ENCODE measurements at places on chromosomes 3 and 15.

DNA sequence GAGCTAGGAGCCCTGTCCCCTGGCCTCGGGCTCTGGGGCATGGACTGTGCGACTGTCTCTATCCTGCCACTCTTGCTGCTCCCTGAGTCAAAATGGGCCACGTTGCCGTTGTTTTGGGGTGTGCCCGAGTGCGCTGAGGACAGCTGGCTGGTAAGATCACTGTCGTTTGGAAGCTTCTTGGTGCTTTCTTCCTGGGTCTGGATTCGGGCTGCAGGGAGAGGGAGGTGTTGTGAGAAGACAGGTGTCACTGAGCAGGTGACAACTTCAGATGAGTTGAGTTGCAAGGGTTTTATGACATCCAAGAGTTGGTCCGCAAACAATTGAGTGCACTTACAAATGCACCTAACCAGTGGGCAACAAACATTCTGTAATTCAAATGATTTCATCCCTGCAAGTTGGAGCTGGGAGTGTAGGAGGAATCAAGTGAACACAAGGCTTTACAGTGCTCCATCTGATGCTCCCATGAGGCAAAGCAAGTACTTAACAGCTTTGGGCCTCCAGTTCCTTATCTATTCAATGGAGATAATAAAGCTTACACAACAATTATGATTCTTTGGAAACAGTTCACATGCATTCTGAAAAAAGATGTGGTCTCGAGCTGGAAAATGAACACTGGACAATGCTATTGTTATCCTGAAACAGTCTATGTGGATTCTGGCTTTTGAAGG is 11.0 kb upstream of the STARD5 start:
- DNase-seq = no peak

DNA sequence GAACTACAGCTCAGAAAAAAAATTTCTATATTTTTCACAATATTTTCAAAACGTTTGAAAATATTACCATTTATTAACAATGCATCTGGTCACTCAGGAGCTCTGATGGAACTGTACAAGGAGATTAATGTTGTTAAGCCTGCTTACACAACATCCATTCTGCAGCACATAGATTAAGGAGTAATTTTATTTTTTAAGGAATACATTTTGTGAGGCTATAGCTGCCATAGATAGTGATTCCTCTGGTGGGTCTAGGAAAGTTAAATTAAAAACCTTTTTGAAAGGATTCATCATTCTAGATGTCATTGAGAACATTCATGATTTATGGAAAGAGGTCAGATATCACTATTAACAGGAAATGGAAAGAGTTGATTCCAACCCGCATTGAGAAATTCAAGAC is 196.9 kb downstream of the C3orf38 start:
- DNase-seq = no peak

- no peak for DNase-seq
These were observed 24.0 kb downstream of the KNL1 start for GRCh38 chr15:40618023-40618422.

- DNase-seq = no peak
These were observed 31.4 kb upstream of the MRPS22 start for GRCh38 chr3:139312416-139312815.

GRCh38 chr3:120349855-120350125 is 636 bp upstream of the LRRC58 start:
- no peak for DNase-seq

DNA sequence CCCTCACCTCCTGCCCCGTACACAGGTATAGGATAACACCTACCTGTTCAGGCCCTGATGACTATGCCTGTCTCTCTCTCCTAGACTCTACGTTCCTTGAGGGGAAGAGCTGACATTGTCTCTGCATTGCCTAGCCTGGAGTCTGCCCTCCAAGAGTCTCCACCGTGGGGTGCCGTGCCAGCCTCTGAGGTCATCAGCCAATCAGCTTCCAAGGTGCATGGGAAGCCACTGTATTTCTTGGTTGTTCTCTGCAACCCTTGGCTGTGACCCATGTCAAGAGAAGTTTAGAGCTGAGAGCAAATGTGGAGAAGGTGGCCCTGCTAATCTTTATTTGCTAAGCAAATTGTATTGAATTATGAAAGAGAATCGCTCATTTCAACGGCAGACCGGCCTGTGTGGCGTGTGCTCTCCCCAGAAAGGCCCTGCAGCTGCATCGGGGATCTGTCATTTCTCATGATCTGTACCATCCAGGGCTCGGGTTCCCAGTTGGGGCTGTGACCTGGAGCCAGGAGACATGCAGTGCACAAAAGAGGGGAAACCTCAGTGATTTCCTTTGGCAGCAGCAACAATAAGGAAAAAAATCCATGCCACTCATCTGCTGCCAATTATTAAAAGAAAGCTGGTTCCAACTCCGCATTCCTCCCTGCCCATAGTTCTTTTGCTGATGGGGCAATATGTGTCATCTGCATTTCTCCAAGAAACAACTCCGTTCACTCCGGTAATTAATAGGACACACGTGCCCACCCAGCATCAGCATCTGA is 182.2 kb downstream of the MEGF11 start:
- DNase-seq = no peak

DNA sequence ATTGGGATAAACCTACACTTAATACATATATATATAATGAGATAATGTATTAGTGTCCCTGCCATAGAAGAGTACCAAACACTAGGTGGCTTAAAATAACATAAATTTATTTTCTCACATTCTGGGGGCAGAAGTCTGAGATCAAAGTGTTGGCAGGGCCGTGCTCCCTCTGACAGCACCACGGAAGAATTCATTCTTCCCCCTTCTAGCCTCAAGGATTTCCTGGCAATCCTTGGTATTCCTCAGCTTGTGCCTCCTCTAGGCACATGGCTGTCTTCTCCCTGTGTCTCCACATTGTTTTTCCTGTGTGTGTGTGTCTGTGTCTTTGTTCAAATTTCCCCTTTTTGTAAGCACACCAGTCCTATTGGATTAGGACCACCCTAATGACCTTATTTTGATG is 115.2 kb upstream of the AGBL1 start:
- no peak for DNase-seq

DNA sequence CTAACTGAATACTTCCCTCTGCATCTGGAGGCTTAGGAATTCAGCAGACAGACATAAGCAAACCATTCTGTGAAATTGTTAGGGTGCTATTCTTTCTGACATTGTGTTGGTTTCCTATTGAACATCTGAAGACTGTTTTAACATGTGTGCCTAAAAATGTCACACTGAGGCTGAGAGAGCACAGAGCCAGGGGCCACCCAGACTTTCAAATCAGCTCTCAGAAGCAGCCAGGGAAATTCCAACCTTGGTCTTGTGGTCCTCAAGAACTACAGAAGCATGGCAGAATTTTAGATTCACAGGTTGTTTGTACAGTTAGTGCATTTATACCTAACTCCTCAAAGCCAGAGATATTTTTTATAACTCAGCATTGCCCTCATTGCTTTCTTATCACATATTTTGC is 929.2 kb upstream of the CFAP20DC start:
- DNase-seq = no peak

- DNase-seq = no peak
These were observed 22.9 kb upstream of the TPM1 start for GRCh38 chr15:63019511-63020109.

- no peak for DNase-seq
These were observed 15.3 kb downstream of the PCSK6 start for GRCh38 chr15:101474233-101474632.

DNA sequence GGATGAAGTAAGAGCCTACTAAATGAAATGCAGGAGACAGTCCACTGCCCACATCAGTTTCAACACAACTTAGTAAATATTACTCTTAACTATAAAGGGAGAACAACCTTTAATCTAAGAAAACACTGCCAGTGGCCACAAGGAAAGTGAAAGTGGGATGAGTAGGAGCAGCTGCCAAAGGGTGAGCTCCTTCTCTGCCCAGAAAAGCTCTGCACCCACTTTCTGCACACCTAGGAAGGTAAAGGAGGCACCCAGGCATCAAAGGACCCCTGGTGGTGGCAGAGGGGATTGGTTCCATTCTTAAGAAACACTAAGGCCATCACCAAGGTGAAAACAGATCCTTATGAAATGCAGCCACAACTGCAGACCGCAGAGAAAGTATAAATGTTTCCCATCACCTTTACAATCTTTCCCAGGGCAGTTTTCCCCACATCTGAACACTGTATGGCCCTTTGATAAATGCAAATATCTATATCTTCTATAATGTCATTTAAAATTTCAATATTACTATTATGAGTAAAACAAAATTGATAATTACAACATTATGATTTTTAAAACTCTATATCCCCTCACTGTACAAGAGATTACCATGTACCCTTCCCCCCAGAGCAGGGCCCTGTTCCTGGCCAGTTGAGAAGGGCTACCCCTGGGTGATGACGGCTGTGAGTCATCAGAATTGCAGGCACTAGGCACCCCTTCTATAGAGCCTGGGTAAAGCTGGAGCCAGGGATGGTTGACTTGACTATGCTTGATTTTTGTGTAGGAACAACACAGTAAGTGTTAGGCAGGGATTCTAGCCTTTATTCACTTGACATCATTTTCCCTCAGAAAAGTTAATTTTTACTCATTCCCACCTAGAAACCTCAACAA is 92.0 kb downstream of the SNRK start:
- DNase-seq = no peak

GRCh38 chr3:64267721-64268604 is 42.7 kb upstream of the PRICKLE2 start:
- no peak for DNase-seq

DNA sequence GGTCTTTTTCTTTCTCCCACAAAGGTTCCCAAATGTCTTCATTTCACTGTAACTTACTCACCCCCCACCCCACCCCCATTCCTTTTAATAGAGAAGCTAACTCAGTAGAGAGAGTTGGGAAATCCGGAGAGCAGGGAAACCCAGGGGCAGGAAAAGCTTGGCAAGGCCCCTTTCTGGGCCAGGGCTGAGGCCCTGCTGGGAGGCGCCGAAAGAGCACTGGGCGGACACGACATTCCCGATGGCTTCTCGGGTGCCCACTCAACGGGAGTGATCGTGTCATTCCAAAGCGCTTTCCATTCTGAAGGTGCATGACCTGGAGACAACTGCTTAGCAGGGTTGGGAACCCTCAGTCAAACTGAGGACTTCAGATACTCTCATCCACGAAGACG is 1.6 kb upstream of the DALRD3 start:
- DNase-seq = no peak

- DNase-seq = no peak
These were observed 28.7 kb upstream of the PLOD2 start for GRCh38 chr3:146189519-146190173.

DNA sequence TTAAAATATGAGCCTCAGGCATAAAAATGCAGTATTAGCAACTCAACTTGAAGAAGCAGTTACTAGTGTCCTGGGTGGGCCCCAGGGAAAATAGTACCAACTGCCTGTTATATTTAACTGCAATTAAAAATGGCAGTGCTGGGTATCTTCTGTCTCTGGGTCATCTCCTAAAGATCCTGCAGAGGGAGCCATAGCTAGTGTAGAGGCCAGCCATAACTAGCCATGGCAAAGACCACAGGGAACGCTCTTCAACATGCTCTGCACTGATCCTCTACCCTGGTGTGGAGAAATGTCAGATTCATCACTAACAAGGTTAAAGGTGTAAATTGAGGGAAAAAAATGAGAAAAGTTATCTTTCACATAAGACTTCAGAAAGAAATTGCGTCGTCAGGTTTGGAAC is 181.3 kb downstream of the SNRPN start:
- no peak for DNase-seq

- no peak for DNase-seq
These were observed 11.3 kb upstream of the IL12A start for GRCh38 chr3:159977295-159977694.
